Endodermal cell (in vitro differentiated cells): ENCODE measurements at places on chromosomes 4 and X. TPM values are rescaled to one million over a fixed set of nuclear protein-coding genes. Genes with fewer than 3 reads are reported as not detected.

DNA sequence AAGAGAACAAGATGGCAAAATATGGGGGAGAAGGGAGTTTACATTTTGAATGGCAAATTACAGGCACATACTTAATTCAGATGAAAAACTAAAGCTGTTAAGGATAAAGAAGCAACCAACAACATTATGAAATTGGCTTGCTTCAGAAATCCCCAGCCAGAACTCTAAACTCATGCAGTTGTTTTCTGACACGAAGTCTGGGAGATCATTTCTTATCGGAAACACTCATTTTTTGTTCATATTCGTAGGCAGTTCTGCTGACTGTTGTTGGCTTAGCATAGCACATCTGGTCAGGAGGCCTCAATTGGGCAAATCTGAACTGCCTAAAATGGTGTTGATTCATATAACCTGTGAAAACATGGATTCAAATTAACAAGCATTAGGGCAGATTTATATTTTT lies 33.0 kb upstream of the ARHGAP6 start:
- H3K4me3 ChIP-seq, result no peak overlapping the region
- DNase-seq, result no peak
- H3K4me1 ChIP-seq, result no peaks in the 10 kb centered on the region

GRCh38 chr4:181802207-181802606 lies 441.0 kb upstream of the TENM3 start:
- no peaks in the 10 kb centered on the region for H3K4me1 ChIP-seq
- no peak overlapping the region for H3K4me3 ChIP-seq
- no peaks in the 10 kb centered on the region for H3K36me3 ChIP-seq
- no peaks in the 10 kb centered on the region for H3K27me3 ChIP-seq

DNA sequence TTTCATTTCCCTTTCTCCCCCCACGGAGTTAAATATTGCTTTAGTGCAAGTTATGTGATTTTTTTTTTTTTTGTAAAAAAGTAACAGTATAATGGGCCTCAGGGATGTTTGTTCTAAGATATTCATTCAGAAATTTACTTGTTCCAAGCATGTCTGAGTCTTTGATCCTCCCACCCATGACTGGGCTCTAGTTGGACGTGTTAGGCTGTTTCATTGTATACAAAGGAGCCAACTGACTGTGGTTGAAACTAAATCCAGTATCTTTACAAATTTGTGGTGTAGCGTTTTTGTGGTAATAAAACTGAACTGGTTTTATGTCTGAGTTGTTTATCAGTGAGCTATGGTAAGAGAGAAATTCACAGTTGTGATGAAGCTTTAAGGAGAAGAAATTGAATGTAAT lies 74.1 kb downstream of the DOCK11 start:
- H3K4me1 ChIP-seq, result no peaks in the 10 kb centered on the region
- no peak for DNase-seq
- no peaks in the 10 kb centered on the region for H3K27me3 ChIP-seq
- H3K36me3 ChIP-seq, result no peaks in the 10 kb centered on the region
- H3K27ac ChIP-seq, result no peak overlapping the region

- no peak overlapping the region for H3K4me3 ChIP-seq
- no peak overlapping the region for H3K27ac ChIP-seq
- H3K36me3 ChIP-seq, result no peaks in the 10 kb centered on the region
- no peaks in the 10 kb centered on the region for H3K27me3 ChIP-seq
- H3K4me1 ChIP-seq, result no peaks in the 10 kb centered on the region
Measured at GRCh38 chrX:30607155-30607554, 29.6 kb upstream of the TASL start.

DNA sequence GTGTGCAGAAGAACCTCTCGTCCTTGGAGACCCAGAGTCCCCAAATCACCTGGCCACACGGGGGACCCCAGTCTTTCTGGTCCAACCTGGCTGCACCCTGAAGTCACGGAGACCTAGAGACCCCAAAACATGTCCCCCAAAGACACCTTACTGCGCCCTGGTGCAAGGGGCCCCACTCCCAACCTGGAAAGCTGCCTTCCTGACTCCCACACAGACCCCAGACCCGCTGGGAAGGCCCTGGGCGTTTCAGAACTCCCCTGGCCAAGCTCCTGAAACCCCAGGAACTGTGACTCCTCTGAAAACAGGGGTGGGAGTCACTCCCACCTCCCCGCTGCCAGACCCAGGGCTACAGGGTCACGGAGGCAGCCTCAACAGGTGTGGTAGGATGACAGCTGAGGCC lies 12.7 kb upstream of the SHOX start:
- peak; percentile 32 for DNase-seq
- H3K27ac ChIP-seq, result no peak overlapping the region
- H3K27me3 ChIP-seq, result peaks cover 77% of the 10 kb centered on the region
- no peaks in the 10 kb centered on the region for H3K4me1 ChIP-seq
- H3K4me3 ChIP-seq, result no peak overlapping the region
- no peaks in the 10 kb centered on the region for H3K36me3 ChIP-seq

DNA sequence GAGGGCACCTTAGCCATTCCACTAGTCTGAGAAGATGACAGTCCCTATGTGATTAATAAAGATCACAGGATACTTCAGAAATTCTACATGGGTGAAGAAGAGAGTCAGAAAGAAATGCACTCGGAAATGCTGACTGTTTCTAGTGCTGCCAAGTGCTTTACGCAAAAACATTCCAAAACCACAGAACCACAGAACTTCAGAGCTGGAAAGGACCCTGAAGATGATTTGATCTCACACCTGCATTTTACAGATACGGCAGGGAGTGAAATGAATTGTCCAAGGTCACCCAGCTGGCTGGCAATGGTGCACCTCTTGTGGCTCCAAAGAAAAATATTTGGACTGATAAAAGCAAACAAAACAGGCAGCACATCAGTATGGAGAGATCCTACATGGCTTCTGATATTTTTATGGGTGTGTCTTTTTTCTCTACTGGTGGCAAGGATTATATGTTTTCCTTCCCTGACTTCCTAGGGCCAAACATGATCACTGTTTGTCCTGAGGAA lies 115.9 kb downstream of the MAML3 start:
- H3K4me3 ChIP-seq, result no peak overlapping the region
- no peak for DNase-seq
- no peaks in the 10 kb centered on the region for H3K27me3 ChIP-seq
- peaks cover 12% of the 10 kb centered on the region for H3K4me1 ChIP-seq

DNA sequence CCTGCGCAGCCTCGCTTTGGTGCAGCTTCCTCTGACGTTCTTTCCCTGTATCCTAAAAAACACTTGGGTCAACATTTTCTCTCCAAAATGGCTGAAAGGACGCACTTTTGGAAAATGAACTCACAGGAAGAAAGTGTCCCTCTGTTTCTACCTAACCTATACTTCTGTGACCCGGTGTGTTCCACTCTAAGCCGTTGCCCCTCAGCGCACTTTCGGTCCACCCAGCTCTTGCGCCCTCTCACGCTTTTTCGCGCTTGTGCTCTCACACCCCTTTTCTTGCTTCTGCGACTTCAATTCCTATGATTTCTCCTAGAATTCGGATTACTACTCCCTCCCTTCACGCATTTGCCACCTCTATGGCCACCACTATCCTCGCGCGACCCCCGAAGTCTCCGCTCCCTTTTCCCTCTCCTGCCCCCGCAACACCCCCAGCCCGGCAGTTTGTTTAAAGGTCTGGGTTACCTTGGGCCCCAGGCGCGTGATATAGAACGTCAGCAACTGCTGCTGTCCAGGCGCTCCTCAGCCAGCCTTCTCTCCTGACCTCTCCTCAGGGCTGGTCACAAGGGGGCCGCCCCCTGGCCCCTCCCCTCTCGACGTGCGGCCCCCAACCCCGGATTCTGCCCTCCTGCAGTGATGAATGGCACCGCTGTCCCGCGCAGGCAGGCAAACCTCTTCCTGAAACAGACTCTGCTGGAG lies at the start of gene USP51:
USP51 (minus strand) TSS at position 535 of the 696 bp plus-strand sequence. CDS start 909 bp downstream, outside the sequence.
- H3K27me3 ChIP-seq, result no peaks in the 10 kb centered on the region
- peak within 1 kb of the TSS; percentile 86 for H3K4me3 ChIP-seq
- H3K36me3 ChIP-seq, result peaks cover 10% of the 10 kb centered on the region
- H3K27ac ChIP-seq, result peak within 1 kb of the TSS; percentile 76
- H3K4me1 ChIP-seq, result no peaks in the 10 kb centered on the region

DNA sequence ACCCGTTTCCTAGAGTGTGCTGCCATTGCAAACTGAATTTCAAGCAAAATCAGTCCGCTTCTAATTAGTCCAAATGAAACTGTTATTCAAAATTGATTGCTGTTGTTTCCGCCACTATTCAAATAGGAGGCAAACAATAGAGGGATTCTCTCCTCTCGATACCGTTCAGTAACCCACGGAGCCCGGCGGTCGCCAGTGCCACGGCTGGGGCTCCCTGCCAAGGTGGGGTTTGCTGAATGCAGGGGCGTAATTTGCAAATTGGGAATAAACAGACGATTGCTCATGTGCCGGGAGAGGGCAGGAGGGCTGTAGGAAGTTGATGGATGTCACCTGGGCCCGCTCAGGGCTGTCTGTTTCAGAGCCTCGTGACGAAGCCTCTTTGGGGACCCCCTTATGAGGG lies 8.8 kb downstream of the ADRA2C start:
- H3K27ac ChIP-seq, result no peak overlapping the region
- DNase-seq, result no peak
- no peaks in the 10 kb centered on the region for H3K36me3 ChIP-seq

DNA sequence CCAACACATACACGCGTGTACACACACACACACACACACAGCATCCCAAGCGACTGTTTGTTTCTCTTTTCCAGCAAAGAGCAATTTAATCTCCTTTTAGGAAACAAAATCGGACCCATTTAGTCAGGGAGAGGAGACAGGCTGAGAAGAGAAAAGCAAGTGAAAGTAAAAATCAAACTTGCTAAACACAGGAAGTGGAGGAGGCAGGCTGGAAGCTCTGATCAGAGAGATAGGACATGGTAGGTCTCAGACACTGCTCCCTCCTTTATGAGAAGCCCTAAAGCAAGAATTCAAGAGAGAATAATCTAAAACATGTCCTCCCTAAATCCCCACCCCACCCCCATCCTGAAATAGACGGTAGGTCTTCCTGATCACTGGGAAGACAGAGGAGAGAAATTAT lies 62.3 kb downstream of the GPC3 start:
- no peak overlapping the region for H3K27ac ChIP-seq
- DNase-seq, result no peak
- H3K4me3 ChIP-seq, result no peak overlapping the region
- no peaks in the 10 kb centered on the region for H3K4me1 ChIP-seq
- H3K36me3 ChIP-seq, result no peaks in the 10 kb centered on the region
- H3K27me3 ChIP-seq, result no peaks in the 10 kb centered on the region

GRCh38 chr4:74394476-74395136 lies 29.7 kb downstream of the EREG start:
- no peaks in the 10 kb centered on the region for H3K36me3 ChIP-seq
- no peak for DNase-seq
- no peaks in the 10 kb centered on the region for H3K27me3 ChIP-seq
- no peak overlapping the region for H3K4me3 ChIP-seq
- no peaks in the 10 kb centered on the region for H3K4me1 ChIP-seq
- H3K27ac ChIP-seq, result no peak overlapping the region

GRCh38 chr4:162170509-162170908 lies 6.7 kb upstream of the FSTL5 start:
- no peaks in the 10 kb centered on the region for H3K27me3 ChIP-seq
- DNase-seq, result no peak
- H3K4me1 ChIP-seq, result peaks cover 3% of the 10 kb centered on the region
- no peaks in the 10 kb centered on the region for H3K36me3 ChIP-seq
- no peak overlapping the region for H3K27ac ChIP-seq

GRCh38 chrX:136468391-136469103 lies 19.2 kb upstream of the BRS3 start:
- no peak overlapping the region for H3K4me3 ChIP-seq
- H3K36me3 ChIP-seq, result no peaks in the 10 kb centered on the region
- H3K27ac ChIP-seq, result no peak overlapping the region
- peaks cover 3% of the 10 kb centered on the region for H3K4me1 ChIP-seq
- no peak for DNase-seq

DNA sequence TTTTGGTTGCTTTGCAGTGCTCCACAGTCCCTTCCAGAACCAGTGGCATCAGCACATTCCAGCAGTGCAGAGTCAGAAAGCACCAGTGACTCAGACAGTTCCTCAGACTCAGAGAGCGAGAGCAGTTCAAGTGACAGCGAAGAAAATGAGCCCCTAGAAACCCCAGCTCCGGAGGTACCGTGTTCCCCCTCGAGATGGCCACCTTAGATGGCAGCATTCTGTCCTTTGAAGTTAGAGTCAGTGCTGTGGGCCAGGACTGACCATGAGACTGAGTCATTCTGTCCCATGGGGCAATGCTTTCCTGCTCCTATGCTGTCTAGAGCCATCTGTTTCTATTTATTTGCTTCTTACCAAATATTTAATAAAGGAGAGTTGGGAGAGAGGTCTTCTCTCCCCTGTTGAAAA lies 112.3 kb downstream of the KLHL8 start:
- no peak overlapping the region for H3K4me3 ChIP-seq
- no peak for DNase-seq
- H3K27ac ChIP-seq, result no peak overlapping the region
- no peaks in the 10 kb centered on the region for H3K4me1 ChIP-seq

GRCh38 chr4:3035249-3035648 lies 39.1 kb downstream of the HTT-AS start:
- H3K27ac ChIP-seq, result no peak overlapping the region
- H3K4me3 ChIP-seq, result no peak overlapping the region
- no peaks in the 10 kb centered on the region for H3K4me1 ChIP-seq
- H3K36me3 ChIP-seq, result no peaks in the 10 kb centered on the region
- H3K27me3 ChIP-seq, result no peaks in the 10 kb centered on the region

GRCh38 chrX:50581405-50581804 lies 110.8 kb upstream of the DGKK start:
- H3K4me3 ChIP-seq, result no peak overlapping the region
- H3K36me3 ChIP-seq, result no peaks in the 10 kb centered on the region
- no peaks in the 10 kb centered on the region for H3K4me1 ChIP-seq

- H3K27ac ChIP-seq, result no peak overlapping the region
- H3K27me3 ChIP-seq, result no peaks in the 10 kb centered on the region
- H3K4me3 ChIP-seq, result no peak overlapping the region
- no peak for DNase-seq
Measured at GRCh38 chr4:156775813-156776212, 195.8 kb downstream of the PDGFC start.

GRCh38 chrX:128800138-128800537 lies 723.2 kb downstream of the SMARCA1 start:
- H3K4me3 ChIP-seq, result no peak overlapping the region
- H3K4me1 ChIP-seq, result no peaks in the 10 kb centered on the region
- H3K27me3 ChIP-seq, result no peaks in the 10 kb centered on the region

- no peak overlapping the region for H3K4me3 ChIP-seq
- no peak for DNase-seq
- H3K4me1 ChIP-seq, result no peaks in the 10 kb centered on the region
- H3K27me3 ChIP-seq, result no peaks in the 10 kb centered on the region
- no peak overlapping the region for H3K27ac ChIP-seq
- peaks cover 55% of the 10 kb centered on the region for H3K36me3 ChIP-seq
Measured at GRCh38 chrX:53211391-53211978, 13.5 kb downstream of the KDM5C start.

C4orf51 gene
- total RNA-seq, result 5.0 and 6.8 TPM in 2 replicates

GPR34 gene
- not detected in 2 replicates for total RNA-seq

MAGEB1 gene
- 0.14 and 0.33 TPM in 2 replicates for total RNA-seq

SLITRK2 gene
- total RNA-seq, result 24.4 to 30.5 TPM (median 25.7 TPM) in 3 replicates

ANOS1 gene
- total RNA-seq, result 7.1 to 14.3 TPM (median 7.6 TPM) in 3 replicates

NDP gene
- not detected in 2 replicates for total RNA-seq

TMEM150C gene
- total RNA-seq, result 19.5 and 29.3 TPM in 2 replicates

ZCCHC12 gene
- 1.6 and 2.1 TPM in 2 replicates for total RNA-seq
